ENCODE measurements at places on chromosomes 2 and 18.

DNA sequence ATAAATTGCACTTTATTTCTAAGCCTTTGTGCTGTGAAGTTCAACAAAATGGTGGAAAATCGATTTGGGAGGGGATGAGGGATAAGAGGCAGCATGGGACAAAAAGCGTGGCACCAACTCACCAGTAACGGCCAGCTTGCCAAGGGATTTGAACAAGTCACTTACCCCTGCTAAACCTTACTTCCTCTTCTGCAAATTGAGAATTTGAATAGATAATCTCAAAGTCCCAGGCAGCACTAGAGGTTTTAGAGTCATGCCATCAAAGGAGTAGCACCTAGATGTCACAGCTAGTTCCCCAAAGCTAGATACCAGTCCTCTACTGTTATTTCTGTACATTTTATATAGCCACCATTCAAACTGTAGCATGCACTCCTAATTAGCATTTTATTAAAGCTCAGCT is 83.7 kb upstream of the VRK2 start:
- DNase-seq, result no peak

GRCh38 chr2:27959496-27959895 is 69.0 kb downstream of the BABAM2 start:
- DNase-seq, result peak; percentile 70

GRCh38 chr2:86468162-86469033 is 27.2 kb downstream of the KDM3A start:
- no peak for DNase-seq

DNA sequence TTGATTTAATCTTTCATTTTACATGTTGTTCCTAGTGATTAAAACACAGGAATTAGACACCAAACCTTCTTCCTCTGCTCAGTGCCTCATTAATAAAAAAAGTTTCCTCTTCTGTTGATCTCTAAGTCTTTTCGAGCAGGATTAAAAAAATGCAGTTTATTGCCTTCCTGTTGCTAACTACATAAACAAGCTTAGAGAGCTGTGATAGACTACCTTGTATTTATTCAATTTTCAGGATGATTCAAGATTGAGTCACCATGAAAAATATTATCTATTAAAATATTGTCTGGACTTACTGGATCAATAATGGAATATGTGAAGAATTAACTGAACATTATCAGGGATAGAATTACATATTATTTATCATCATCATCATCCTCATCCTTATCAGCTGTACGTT is 1089.6 kb upstream of the CNTNAP5 start:
- DNase-seq, result no peak

GRCh38 chr2:45288532-45289417 is 279.5 kb upstream of the SIX2 start:
- DNase-seq, result no peak

GRCh38 chr2:5315041-5315440 is 377.1 kb upstream of the SOX11 start:
- DNase-seq, result no peak

GRCh38 chr2:181900007-181900651 is 8.6 kb downstream of the ITPRID2 start:
- no peak for DNase-seq

DNA sequence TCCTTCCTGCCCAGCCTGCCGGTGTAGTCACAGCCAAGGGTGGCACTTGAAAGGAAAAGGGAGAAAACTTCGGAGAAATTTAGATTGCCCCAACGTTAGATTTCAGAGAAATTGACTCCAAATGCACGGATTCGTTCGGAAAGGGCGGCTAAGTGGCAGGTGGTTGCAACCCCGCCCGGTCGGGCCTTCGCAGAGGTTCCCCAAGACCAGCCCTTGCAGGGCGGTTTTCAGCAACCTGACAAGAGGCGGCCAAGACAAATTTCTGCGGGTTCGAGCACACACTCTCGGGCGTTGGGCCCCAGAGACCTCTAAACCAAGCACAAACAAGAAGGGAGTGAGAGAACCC is 4.8 kb downstream of the ONECUT2 start:
- DNase-seq, result no peak

DNA sequence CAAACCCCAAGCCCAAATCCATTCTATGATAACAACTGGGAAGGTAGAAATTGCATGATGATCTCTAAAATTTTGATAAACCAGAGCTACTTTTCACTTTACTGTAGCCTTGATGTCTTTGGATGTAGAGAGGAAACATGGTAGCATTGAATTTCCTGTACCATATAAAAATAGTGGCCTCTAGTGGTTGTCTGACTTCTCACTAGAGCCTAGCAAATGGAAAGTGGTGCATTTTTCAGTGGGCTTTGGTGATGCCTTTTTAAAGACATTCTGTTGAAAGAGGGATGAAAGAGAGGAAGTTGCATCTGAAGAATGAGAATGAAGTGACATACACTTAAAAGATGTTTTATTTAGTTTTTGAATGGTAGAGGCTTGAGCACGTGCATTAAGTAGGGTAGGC is 662.2 kb downstream of the XIRP2 start:
- no peak for DNase-seq

DNA sequence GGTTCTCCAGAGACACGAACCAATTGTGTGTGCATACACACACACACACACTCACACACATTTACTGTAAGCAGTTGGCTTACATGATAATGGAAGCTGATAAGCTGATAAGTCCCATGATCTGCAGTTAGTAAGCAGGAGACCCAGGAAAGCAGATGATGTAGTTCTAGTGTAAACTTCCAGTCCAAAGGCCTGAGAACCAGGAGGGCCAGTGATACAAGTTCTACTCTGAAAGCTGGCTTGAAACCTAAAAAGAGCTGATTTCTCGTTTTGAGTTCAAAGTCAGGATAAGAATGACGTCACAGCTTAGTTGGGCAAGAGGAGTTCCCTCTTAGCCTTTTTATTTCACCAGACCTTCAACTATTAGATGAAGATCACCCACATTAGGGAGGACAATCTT is 558.8 kb upstream of the PIK3C3 start:
- DNase-seq, result no peak

DNA sequence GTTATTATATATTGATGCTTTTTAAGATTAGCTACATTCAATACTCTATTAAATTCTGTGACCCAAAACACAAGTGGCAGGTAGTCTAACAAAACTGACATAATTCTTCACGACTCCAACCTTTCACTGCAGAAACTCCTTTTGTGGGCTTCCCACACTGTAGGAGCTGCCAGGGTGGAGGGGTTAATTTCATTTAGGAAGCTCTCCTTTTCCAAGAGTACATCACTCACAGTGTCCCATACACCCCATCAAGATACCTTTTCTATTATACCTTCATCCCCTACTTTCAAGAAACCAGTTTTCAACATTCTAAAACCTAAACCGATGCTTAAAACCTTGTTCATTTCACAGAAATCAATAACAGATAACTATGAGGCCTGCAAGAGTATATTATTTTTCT is 825 bp downstream of the THUMPD2 start:
- no peak for DNase-seq

DNA sequence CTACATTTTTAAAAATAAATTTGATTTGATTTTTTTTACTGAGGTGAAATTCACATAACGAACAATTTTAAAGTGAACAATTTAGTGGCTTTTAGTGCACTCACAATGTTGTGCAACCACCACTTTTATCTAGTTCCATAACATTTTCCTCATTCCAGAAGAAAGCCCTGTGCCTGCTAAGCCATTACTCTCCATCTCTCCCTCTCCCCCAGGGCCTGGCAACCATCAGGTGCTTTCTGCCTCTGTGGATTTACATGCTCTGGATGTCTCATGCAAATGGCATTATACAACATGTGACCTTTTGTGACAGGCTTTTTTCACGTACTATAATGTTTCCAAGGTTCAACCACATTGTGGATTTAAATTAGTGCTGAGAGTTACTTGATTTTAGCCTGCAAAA is 19.9 kb upstream of the LDLRAD4 start:
- no peak for DNase-seq

DNA sequence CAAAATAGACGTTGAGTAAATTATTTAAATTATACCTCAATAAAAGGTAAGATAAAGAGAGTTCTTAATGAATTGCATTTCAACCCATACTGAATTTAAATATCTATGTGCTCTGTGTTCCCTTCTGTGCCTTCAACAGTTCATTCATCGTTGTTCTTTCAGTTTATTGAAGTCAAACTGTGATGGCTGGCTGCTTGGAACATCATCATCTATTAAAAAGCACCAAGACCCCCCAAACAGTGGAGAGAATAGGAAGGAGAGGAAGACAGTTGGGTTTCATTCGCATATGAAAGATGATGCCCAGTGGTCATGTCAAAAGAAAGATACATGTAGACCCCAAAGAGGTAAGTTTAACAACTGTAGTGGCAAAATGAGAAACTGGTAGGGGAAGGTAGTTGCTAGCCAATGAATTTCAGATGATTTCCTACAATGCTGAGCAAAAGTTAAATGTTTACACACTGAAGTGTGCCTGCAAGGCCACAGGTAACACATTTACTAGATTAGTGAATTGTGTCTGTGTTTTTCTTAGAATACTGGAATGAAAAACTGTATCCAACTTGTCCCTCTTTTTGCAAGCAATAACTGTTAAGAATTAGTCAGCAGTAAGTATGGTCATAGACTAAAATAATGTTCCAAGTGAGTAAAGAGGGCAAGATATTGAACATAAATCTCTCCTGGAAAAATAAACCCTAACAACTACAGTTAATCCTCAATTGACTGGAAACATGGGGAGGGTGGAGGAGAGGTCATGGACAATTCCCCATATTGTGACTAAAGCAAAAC is 331.3 kb downstream of the KIAA1328 start:
- DNase-seq, result no peak

DNA sequence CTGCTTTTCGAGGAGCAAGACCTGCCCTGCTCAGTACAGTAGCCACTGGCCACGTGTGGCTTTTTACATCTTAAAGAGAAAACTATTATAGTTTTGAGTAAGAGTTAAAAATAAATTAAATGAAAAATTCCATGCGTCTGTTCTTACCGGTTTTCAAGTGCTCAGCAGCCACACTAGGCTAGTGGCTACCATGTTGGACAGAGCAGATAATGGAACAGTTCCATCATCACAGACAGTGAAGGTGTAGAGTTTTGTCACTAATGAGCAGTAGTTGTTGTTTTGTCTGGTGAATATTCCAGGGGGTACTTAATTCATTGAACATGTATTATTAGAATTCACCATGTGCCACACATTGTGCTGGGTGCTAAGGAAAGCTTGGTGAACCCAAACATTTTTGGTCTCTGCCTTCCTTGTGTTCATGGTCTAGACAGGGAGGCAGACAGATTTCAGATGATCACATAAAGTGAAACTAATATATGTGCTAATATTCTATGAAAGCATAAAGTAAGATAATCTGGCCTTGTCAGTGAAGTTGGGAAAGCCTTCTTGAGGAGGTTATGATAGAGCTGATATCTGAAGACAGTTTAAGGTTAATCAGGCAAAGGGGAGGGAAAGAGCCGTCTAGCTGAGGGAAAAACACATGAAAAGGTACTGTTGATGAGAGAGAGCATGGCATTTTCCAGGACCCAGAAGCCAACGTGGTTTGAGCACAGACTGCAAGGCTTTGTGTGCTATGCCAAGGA is 1.4 kb downstream of the ALMS1 start:
- no peak for DNase-seq

GRCh38 chr2:54808661-54809060 is 85.2 kb downstream of the EML6 start:
- DNase-seq, result no peak

DNA sequence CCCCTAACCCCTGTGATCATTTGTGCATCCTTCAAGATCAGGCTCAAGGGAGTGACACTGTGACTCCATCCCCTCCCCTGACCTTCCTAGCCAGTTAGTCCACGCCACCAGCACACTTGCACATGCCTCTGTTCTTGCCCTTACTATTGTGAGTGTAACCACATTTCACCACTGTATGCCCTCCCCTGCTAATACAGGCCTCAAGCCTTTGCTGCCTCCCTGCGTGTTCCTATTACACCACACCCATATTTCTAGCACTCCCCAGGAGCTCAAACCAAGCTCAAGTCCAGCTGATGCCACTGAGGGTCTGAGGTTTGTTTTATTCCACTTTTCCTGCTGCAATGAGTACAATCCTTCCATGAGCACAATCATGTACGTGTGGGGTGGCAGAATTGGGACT is 288.9 kb upstream of the FBXO11 start:
- DNase-seq, result no peak

GRCh38 chr2:219218732-219219701 is at the start of gene ABCB6:
Gene ABCB6, minus strand, starts transcription at chr2:219218958. Its CDS starts 285 bp downstream, at chr2:219218673.
- DNase-seq, result peak; percentile 96

GRCh38 chr2:212609479-212609878 is 70.9 kb upstream of the ERBB4 start:
- DNase-seq, result no peak

GRCh38 chr2:126750506-126750905 is 94.5 kb downstream of the GYPC start:
- DNase-seq, result no peak

GRCh38 chr2:66366619-66367018 is 68.3 kb upstream of the MEIS1 start:
- DNase-seq, result no peak

- DNase-seq, result no peak
Observed at GRCh38 chr2:37361216-37361815, 16.9 kb downstream of the QPCT start.

DNA sequence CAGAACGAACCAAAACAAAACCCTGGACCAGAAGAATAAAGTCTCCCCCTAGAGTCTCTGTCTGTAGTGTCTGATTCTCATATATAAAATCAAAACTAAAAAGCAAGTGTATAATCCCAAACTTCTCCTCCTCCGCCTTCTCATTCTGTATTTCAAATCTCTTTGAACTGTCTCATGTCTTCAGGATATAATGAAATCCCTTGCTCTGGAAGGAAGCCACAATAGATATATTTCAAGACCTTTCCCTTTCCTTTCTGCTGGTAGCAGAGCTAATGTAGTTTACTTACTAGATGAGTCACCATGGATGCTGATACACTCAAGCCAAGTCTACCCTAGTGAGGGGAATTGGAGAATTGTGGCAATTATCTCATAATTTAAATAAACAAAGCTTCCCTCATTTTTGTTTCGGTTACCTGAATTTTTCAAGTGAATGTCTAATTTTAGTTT is 33.5 kb upstream of the CCDC93 start:
- DNase-seq, result no peak

- no peak for DNase-seq
Observed at GRCh38 chr2:45329045-45329677, 281.9 kb downstream of the SRBD1 start.

- DNase-seq, result peak; percentile 22
Observed at GRCh38 chr2:53438100-53438499, 329.5 kb upstream of the CHAC2 start.

DNA sequence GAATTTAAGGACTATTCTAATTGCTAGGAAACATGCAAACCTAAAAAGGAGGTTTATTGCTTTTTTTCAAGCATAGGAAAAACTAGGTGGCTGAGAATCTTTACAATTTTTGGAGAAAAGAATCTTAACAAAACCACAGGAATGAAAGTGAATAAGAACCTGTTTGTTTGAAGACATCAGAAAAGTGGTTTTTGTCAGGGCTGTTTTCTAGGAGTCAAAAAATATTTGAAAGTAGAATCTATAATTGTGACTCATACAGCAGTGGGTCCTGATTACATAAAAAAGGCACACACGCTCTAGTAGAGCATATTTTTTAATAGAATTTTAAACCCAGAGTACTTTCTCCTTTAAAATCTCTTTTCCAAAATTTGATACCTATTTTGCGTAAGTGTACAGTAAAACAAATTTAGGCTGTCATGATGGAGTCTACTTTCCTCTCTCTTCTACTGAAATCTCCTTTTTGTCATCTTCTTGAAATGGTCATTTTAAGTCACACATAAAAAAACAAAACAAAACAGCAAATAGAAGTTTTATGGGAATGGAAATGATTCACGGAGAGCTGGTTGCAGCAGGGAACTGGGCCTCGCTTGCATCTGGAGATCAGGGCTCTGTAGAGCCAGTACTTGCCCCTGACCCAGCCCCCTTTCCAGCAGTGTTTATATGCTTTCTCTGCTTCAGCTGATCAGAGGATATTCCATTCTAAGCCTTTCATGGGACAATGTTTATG is 59.1 kb upstream of the PELI1 start:
- DNase-seq, result no peak

- no peak for DNase-seq
Observed at GRCh38 chr18:76376668-76377358, 118.2 kb downstream of the ZNF516 start.
